Left renal cortex interstitium (tissue), 4 donors: ENCODE measurements at places on chromosomes 13 and 19. TPM values are rescaled to one million over a fixed set of nuclear protein-coding genes. Genes with fewer than 3 reads are reported as not detected.

The ZNF677 gene
- polyA plus RNA-seq, result 52.1 TPM

- DNase-seq, result no peak
Observed at GRCh38 chr19:40530091-40530901, 46.4 kb upstream of the SHKBP1 start.

- DNase-seq, result no peak
Observed at GRCh38 chr13:114104655-114105520, 27.5 kb downstream of the RASA3 start.

DNA sequence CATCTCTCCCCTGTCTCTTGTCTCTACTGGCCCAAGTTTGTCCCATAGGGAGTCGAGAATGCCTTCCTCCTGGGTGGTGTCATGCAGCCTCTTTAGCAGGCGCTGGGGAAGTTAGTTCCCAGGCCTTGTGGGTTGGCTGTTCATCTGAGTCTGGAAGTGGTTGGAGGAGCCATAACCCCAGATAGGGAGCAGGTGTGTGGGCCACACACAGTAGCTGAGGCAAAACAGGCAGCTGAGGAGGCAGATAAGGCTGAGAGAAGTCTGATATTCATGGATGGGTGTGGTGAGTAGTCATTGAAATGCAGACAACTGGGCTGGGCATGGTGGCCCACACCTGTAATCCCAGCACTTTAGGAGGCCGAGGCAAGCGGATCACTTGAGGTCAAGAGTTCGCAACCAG is 40.9 kb upstream of the KPNA3 start:
- DNase-seq, result no peak

The CYP2A6 gene
- polyA plus RNA-seq, result not detected

The TUBB4A gene
- polyA plus RNA-seq, result 25.4 TPM

DNA sequence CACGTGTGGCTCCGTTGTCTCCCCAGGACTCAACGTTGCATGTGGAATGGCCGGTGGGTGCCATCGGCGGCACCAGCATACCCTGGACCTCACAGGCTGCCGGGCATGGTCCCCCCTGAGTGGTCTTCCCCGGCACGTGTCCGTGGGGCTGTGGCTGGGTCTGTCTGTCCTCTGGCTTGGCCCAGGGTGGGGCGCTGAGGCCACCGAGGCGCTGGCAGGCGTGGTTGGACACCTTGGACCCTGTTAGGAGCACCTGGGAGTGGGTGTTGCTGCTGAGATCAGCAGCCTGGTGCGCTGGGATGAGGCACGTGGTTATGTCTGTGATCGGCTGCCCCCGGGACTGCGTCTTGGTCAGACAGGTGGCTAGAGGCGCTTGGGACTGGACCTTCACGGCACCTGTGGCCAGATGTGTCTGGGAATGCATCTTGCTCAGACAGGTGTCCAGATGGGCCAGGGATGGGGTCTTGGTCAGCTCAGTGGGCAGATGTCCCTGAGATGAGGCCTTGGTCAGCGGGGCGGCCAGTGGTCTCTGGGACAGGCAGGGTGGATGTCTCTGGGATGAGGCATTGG is 9.2 kb downstream of the IQCN start:
- no peak for DNase-seq

DNA sequence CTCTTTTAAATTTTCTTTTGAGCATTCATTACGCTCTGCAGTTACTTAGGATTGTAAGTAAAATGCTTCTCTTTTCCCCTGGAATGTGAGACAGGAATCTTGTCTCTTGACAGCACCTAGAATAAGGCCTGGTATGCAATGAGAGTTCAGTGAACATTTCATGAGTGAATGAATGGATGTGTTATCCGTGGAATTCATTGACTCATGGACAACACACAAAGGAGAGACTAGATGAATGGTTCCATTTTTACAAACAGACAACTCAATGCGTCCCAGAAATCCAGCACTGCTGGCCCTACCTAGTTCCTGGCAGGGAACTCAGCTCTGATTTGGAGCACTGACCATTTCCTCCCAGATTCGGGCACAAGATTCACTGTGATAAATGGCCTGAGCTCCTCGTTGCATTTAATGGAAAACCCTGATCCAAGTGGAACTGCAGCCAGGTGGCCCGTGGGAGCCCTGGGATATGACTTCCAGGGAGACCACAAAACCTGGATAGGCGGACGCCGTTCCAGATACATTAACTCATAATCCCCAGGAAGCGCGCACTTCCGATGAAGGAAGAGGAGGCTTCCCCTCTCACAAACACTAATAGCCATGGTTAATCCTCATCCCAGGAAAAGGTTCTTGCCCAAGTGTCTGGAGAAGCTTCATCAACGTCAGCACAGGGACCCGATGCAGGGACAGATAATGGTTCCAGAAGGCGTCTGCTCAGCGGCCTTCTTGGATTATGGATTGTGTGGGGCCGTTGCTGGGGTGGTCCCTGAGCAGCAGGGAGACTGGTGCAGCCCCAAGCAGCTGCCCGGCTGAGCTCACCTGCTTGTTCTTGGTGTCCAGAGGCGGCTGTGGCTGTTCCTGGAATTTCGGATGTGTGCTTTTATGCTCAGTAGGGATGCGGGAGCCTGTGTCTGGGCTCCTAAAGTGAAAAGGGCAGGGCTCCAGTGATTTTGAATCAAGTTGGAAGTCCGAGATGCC is 211.1 kb upstream of the TSHZ3 start:
- DNase-seq, result no peak
